Activated CD8-positive, alpha-beta T cell treated with anti-CD3 and anti-CD28 coated beads for 36 hours (primary cell): ENCODE measurements at places on chromosomes 6 and 20. TPM values are rescaled to one million over a fixed set of nuclear protein-coding genes. Genes with fewer than 3 reads are reported as not detected.

GRCh38 chr6:21091411-21091810, 502.1 kb upstream of the SOX4 start:
- DNase-seq = no peak

DNA sequence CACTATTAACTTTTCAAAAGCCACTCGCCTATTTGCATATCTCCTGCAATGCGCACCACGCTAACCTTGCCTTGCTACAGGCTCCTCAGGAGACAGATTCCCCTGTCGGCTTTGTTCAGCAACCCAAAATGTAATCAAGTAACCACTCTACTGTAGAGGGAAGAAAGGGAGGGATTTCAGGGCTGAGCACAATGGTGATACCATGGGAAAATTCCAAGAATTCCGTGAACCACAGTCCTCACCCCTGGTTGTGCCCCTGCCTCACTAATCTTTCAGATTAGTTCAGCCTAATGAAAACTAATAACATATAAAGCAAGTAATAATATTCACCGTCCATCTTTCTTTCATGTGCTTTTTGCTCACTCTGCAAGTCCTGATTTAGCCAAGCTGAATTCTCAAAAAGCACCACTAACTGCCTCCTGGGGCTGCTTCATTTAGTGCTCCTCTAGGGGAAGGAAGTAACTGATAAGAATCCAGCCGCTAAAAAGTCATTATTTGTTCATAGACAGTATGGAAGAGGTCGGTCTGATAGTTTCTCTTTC, 6.6 kb downstream of the CITED2 start:
- no peak for DNase-seq

GRCh38 chr6:4170297-4170696, 34.9 kb upstream of the ECI2 start:
- no peak for DNase-seq

- DNase-seq = no peak
Measured at GRCh38 chr20:33636776-33637175, 25.4 kb upstream of the C20orf144 start.

The BNIP5 gene
- not detected for total RNA-seq

The SLC9A8 gene
- 11.3 TPM for total RNA-seq

The DOP1A gene
- 7.7 TPM for total RNA-seq
